Fibroblast of mammary gland (primary cell): ENCODE measurements at places on chromosomes 4 and X.

DNA sequence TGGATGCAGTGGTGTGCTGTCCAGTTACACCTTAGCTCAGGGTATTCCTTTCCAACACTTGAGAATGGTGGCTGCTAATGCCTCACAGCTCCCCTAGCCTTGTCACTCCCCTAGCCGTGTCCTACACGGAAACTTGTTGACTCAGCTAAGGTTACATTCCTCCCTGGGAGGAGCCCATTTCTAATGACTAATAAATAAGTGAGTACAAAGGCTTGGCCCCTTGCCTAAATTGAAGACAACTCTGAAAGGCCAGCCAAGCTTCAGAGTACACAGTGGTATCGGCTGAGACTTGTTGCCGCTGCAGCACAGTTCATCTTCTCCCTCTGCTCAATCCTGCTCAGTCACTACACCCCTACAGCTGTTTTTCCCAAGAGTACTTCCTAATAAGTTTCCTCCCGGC, 21.2 kb upstream of the SLC25A31 start:
- DNase-seq = peak; percentile 88

- DNase-seq = no peak
Observed at GRCh38 chr4:116272336-116272735, 813.0 kb downstream of the TRAM1L1 start.

- no peak for DNase-seq
Observed at GRCh38 chrX:22148565-22148964, 116.4 kb downstream of the PHEX start.

DNA sequence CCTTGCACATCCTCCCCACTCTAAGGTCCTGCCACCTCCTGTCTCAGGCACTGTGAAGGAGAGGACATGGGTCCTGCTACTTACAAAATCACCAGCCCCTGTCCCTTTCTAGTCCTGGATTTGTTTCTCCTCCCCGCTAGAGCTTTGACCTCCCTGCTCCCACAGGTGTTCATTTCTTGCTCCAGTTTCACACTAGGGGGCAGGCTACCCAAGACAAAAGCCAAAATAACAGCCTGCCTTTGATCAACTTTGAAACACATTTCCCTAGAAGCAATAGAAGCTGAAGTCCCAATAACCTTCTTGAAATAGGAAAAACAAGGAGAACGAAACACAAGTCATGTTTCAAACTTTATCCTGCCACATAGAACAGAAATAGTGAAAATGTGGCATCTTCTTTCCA, 164.4 kb downstream of the QDPR start:
- DNase-seq = peak; percentile 54

GRCh38 chrX:10045327-10046000, 78.3 kb downstream of the CLDN34 start:
- DNase-seq = no peak

GRCh38 chr4:57044996-57045395, 65.2 kb downstream of the IGFBP7 start:
- peak; percentile 20 for DNase-seq

DNA sequence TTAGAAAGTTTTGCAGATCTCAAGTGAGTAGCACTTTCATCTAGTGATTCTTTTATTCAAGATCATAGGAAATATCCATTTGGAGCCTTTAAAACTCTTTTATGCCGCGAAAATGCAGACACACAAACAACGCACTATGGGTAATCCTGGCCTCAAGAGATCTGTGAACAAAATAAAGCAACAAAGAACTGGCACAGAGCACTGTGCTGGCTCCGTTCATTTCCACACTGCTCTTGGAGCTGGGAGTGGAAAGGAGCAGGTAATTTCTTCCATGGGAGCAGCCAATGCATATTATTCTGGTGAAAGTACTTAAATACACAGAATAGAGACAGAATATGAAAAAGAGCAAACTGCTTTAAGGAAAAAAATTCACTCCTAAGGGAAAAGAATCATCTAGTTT, 172.7 kb upstream of the FRG1 start:
- no peak for DNase-seq

DNA sequence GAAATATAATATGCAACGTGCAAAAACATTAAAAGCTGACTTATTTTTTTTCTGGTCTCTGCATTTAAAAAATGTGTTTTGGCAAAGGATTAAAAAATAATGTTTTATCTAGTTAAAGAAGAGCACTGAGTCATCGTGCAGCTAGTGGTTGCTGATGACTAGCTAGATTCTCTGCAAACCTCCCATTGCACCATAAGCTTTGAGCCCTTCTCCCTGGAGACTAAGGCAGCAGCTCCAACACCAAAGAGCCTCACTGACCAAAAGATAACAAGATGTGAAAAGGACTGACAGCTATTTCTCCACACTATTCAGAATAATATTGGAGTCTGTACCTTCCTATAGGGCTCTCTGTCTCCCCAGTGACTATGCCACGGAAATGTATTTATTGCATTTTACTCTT, 424.3 kb downstream of the SLITRK2 start:
- DNase-seq = peak; percentile 0

GRCh38 chr4:2068566-2068965, 9.4 kb downstream of the NAT8L start:
- no peak for DNase-seq

DNA sequence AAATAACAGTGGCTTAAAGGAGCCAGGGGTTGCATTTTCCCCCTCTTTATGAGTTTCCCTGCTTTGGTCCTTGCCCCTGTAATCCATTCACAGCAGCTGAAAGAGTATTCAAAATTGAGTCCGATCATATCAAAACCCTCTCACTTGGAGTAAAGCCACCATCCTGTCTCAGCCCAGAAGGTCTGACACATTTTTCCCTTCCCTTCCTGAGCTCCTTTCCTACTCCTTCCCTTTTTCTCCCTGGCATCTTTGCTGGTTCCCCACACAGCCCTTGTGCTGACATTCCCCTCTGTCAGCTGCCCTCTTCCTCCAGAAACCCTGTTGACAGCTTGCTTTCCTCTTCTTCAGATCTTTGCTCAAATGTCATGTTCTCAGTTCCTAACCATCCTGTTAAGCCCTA, 295.6 kb downstream of the EVC2 start:
- no peak for DNase-seq

DNA sequence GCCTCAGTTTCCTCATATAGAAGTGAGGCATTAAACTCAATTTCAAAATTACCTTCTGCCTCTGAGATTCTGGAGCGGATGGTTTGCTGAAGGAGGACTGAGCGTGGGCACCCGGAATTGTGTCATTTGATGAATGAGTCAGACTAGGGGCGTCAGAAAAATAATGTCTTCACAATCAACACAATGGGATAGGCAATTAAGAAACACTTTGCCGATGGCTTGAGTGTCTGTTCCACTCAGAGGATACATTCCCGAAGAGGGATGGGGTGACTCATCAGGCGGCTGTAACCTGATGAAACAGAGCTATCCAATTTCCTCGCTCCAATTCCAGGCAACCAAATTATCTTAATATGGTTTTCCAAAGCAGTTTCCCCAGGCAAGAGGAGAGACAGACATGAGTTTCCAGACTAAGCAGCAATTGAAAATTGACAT, 1.2 kb upstream of the CHRNA9 start:
- peak; percentile 85 for DNase-seq

DNA sequence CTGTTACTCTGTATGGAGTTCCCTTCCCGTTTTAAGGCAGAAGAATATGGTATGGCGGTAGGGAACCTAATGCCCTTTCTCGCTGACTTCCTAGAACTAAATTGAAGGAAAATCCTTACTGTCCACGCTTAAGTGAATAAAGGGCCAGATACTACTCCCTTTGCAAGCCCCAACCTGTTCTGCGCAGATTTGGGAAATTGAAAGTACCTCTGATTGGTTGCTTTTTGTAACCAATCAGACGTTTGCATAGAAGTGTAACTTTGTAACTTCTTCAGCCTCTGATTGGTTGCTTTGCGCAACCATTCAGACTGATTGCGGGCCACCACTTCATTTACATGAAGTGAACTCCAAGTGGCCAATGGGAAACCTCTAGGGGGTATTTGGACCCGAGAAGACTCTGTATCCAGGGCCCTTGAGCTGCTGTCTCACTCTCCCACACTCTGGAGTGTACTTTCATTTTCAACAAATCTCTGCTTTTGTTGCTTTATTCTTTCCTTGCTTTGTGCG, 1.2 kb upstream of the TMEM33 start:
- DNase-seq = no peak

DNA sequence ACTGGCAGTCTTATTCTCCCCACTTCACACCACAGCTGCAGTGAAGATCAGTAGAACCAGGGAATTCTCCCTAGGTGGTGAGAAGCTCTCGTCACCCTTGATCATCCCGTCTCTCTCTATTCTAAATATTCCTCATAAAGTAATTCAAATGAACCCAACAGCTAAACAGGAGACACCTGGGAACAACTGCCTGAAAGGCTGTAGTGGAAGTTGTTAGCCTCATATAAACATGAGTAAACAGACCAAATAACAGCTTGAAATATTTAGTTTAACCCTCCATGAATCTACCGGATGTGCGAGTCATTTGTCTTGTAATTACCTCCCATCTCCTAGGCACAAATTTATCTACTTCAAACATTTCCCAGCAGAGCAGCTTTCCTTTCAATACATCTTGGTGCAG, 30.4 kb upstream of the APELA start:
- DNase-seq = no peak

GRCh38 chr4:8645753-8646124, 53.2 kb downstream of the CPZ start:
- no peak for DNase-seq

GRCh38 chr4:148749403-148749802, 307.2 kb upstream of the NR3C2 start:
- no peak for DNase-seq

GRCh38 chr4:150049682-150050081, 28.6 kb upstream of the DCLK2 start:
- no peak for DNase-seq

DNA sequence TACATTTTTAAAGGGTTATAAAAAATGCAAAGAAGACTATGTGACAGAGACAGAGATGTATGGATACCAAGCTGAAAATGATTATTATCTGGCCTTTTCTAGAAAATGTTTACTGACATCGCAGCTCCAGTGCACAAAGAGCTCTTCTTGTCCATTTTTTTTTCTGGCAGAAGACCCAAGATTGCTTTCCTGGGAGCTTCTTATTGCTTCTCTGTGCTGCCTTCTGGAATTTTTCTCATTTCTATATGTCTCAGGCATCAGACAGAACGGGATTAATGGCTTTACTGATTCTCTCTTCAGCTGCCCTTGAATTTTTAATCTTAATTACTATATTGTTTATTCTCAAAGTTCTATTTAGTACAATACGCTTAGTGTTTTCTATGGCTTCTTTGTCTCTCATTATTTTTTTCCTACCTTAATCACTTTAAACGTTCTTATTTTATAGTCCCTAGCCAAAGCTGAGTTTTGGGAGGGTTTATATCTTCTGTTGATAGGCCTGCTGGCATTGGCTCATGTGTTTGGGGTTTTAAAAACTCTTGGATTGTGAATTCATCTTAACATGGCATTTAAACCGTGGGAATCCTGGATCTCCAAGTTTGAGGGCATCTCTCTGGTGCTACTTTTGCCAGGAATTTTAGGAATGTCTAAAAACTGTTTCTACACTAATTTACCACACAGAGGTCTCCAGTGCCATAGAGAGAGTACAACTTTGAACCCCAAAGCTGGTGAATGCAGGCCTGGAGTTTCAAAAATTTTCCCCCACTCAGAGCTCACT, 138.9 kb upstream of the LNX1 start:
- no peak for DNase-seq

- DNase-seq = no peak
Observed at GRCh38 chrX:23626651-23627050, 40.6 kb upstream of the PRDX4 start.

DNA sequence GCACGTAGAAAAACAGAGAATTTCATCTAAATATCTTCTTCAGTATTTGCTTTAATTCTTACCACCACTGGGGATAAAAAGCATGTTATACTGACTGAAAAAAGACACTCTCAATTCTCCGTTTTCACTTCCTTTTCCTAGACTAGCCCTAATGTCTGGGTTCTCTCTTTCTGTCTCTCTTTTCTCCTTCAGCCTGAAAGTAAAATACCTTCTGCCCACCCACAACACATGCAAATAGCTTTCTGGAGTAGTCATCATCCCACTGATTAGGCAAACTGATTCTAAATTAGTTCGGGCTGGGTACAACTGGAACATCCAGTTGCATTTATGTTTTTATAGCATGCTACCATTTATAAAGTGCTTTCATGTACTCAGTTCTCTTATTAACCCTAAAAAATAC, 142.4 kb upstream of the ANKRD50 start:
- DNase-seq = peak; percentile 48

DNA sequence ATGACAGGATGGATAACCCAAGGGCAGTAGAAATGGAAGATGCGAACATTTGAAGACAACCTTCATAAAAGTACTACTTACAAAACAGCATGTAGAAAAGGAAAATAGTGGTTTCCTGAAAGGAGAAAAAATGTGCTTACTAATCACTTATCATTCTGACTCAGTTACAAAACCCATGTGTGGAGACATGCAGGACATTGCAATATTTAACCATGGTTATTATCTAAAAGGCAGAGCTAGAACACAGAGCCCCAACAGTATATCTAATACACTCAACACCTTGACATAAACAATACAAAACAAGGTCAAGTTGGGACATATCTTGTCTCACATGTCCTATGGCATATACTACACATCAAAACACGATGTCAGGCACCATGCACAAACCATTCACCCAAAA, 55.9 kb downstream of the EIF4E start:
- peak; percentile 38 for DNase-seq

GRCh38 chrX:67114635-67115034, 429.2 kb upstream of the AR start:
- no peak for DNase-seq
